ENCODE measurements at places on chromosomes 11 and 22. TPM values are rescaled to one million over a fixed set of nuclear protein-coding genes. Genes with fewer than 3 reads are reported as not detected.

Gene RTN4R
- 9.5 TPM for total RNA-seq

Gene CCDC89
- 0.47 TPM for total RNA-seq

- DNase-seq, result no peak
Measured at GRCh38 chr11:14676068-14676467, 32.5 kb downstream of the PDE3B start.

DNA sequence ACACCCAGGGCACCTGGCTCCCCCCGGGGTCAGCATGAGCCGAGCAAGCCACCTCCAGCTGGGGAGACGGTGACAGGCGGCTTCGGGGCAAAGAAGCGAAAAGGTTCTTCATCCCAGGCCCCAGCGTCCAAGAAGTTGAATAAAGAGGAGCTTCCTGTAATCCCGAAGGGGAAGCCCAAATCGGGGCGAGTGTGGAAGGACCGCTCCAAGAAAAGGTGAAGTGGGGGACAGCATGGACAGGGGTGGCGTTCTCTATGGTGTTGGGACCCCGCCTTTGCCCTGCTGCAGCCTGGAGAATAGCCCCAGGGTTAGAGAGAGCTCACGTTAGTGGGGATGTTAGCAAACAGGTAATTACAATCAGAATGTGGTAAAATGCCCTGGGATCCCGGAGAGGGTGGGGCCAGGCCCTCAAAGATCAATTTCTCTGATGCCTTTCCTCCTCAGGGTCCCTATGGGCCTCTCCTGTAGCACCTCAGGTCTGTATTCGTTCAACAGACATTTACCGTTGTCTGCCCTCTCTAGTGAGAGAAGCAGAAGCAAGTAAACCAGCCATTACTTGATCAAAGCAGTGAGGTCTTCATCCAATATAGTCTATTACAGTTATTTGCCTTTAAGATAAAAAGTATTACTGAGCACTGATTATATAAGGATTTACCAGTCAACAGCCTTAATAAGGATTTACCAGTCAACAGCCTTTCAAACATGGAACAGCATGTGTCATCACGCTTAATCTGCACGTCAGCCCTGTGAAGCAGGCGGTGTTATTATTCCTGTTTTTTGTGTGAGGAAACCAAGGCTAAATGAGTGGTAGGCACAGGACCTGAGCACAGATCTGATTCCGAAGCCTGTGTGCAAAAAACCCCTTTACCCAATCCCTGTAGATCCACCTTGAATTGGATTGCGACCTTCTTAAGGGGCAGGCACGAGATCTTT is 1.0 kb downstream of the CCDC86 start:
- DNase-seq, result no peak

DNA sequence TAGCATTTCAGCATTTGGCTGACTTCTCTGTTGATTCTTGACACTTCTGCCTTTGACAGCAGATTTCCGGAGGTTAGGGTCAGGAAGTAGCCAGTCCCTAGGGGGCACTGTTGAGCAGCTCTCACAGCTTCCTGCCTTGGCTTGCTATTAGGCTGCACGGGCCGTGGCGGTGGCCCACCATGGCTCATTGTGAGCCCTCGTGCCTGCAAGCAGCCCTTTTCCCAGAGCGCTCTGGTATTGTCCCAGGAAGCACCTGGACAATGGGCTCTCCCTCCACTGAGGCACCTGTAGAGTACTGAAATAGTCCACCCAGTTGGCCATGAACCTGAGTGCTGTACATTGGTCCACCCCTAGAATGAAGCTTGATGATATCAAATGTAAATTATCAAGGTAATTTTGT is 100.2 kb upstream of the GAL start:
- DNase-seq, result no peak

- peak; percentile 33 for DNase-seq
Measured at GRCh38 chr22:23110922-23111527, 30.8 kb downstream of the RSPH14 start.

- no peak for DNase-seq
Measured at GRCh38 chr11:88644724-88645123, 307.2 kb upstream of the CTSC start.

- no peak for DNase-seq
Measured at GRCh38 chr11:121483805-121484480, 31.2 kb upstream of the SORL1-AS1 start.

GRCh38 chr11:64894070-64894811 is 15.8 kb upstream of the EHD1 start:
- peak; percentile 17 for DNase-seq

DNA sequence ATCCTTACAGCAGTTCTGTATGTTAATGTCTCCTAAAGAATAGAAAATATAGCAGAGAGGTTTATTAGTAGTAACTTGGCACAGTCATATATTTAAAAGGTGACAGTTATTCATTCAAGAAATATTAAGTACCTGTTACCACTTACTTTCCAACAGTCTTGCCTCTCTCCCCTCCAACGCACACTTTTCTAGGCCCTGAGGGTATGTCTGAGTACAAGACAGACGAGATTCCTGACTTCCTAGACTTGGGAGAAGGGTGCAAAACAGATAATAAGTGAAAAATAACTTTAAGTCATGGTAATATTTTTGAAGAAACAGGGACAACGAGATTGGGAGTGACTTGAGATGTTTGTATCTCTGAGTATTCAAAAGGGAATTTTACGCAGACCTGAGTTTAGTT is 1.6 kb downstream of the EIF3L start:
- DNase-seq, result no peak

DNA sequence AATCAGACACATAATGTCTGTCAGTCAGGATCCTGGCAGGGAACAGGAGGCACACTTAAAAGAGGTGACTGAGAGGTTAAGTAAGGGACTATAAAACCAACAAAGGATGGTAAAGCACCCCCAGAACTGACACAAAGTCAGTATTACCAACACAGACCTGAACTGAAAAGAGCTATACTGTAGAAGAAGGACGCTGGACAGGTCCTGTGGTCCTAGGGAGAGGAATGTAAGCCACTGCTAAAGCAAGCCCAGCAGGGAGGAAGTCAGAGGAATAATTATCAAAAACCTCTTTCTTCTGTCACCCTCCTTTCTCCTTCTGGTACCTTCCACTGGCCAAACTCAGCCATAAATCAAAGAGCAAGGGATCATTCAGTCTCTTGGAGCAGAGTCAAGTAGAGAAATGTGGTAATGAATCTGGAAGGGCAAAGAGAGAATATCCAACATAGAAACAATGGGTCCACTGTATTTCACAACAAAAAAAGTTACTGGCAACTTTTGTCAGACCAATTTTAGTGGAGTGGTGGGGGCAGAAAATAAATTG is 33.4 kb upstream of the ANGPTL5 start:
- no peak for DNase-seq

Measured in occipital lobe (tissue), 3 donors.